Activated CD4-positive, alpha-beta T cell treated with anti-CD3 and anti-CD28 coated beads, Interleukin-2, amount 50 U/mL, for 4 hours (primary cell): ENCODE measurements at places on chromosomes 4 and X.

- DNase-seq, result no peak
These were observed 92.4 kb upstream of the ATXN3L start for GRCh38 chrX:13412208-13412600.

DNA sequence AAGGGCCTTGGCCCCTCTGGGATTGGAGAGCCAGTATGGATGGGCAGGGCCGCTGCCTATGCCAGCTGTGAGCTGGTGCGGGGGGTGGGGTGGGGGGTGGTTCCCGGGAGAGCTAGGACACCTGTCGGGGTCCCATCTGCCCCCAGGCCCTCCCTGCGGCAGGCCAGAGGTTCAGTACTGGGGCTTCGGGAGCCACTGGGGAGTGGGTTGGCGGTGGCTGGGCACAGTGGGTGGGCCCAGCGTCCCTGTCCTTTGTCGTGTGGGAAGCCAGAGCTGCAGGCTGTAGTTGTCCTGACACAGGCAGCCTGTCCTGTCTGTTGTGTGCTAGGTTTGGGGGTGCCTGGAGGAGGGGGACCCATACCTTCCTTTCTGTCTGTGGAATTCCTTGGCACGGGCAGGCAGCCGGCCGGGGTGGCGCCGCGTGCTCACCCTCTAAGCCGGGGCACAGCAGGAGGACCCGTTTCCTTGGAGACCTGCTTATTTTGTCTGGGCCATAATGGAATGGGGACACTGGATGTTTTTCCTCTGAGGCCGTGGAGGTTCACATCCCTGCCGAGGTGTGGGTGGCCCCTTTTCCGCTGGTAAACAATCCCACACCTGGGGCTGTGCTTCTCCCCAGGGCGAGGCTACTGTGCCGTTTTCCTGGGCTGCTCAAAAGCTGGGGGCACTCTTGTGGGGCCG lies 14.8 kb downstream of the DOK7 start:
- no peak for DNase-seq

- no peak for DNase-seq
These were observed 1282.2 kb downstream of the ADGRL3 start for GRCh38 chr4:62482355-62482754.

- no peak for DNase-seq
These were observed 1.2 kb downstream of the GABRB1 start for GRCh38 chr4:47032405-47033106.

DNA sequence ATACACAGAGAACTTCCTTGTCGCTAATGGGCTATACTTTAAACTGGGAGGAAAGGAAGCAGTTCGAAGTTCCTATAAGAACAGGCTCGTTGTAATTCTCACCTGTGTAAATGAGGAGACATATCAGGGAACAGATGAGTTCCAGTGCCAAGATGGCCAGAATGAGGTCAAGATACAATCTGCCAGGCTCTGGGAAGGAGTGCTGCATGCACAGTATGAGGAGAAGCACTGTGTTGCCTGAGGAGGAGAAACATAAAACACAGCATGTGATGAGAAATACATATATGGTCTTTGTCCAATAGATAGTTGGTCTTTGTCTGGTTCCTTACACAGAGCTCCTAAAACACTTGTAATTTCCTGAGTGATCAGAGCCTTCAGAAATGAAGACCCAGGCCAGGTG lies 24.3 kb downstream of the TMEM192 start:
- DNase-seq, result no peak

DNA sequence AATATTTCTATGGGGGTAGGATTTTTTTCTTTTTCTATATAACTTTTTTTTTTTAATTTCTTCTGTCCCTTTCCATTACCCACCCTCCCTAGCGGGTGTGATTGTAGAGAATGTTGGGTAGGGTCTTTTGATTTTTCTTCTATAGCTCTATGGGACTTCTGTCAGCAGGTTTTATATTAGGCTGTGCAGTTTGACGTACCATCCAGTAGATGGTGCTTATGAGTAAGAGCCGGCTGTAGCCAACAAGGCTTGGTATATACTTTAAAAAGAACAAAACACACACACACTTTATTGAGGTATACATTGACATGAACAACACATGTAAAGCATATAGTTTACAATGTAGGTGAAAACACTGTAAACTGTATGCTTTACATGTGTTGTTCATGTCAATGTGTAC lies 247.9 kb upstream of the POF1B start:
- DNase-seq, result no peak
